Hematopoietic multipotent progenitor cell treated with erythropoietin and hydrocortisone succinate and interleukin-3 and kit ligand, for 15 days (in vitro differentiated cells): ENCODE measurements at places on chromosomes 1 and 21.

DNA sequence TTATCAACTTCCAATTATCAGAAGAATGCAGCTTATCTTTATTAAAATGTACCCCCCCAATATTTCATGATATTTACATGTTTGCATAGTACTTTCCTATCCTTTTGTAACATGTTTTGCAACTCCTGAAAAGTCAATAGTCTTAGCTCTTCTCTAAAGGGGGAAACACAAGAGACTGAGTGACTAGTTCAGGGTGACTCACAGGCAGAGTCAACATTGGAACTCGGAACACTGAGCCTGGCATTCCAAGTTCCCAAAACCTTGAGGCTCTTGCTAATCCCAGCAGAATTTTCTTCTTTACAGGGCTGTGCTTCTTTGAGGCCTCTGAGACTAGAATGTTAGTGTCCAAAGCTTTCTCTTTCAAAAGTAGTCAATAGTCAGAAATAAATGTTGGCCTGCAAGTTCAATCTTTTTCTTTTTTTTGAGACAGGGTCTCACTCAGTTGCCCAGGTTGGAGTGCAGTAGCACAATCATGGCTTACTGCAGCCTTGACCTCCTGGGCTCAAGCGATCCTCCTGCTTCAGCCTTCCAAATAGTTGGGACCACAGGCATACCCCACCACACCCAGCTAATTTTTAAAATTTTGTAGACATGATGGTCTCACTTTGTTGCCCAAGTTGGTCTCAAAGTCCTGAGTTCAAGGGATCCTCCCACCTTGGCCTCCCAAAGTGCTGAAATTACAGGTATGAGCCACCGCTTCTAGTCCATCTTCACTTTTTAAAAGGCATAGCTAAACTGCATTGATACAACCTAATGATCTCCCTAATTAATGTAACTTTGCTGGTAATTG, 37.5 kb downstream of the ZNF281 start:
- DNase-seq, result no peak

GRCh38 chr1:94716965-94717364, 103.2 kb upstream of the SLC44A3 start:
- DNase-seq, result no peak

DNA sequence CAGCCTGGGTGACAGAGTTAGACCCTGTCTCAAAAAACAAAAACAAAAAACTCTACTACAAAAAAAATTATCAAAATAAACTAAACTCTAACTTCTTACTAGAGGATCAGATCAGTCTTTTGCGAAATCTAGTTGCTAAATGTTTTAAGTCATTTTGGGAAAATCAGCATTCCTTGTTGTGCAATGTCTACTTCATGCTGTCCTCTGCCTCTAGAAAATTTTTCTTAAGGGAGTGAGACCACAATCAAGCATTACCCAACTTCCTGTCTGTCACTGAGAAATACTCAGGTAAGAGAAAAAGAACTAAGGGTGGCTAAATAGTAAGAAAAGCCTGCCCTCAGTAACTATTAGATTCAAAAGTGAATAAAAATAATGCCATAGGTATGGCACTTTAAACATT, 67.2 kb upstream of the FOXD3 start:
- DNase-seq, result no peak

DNA sequence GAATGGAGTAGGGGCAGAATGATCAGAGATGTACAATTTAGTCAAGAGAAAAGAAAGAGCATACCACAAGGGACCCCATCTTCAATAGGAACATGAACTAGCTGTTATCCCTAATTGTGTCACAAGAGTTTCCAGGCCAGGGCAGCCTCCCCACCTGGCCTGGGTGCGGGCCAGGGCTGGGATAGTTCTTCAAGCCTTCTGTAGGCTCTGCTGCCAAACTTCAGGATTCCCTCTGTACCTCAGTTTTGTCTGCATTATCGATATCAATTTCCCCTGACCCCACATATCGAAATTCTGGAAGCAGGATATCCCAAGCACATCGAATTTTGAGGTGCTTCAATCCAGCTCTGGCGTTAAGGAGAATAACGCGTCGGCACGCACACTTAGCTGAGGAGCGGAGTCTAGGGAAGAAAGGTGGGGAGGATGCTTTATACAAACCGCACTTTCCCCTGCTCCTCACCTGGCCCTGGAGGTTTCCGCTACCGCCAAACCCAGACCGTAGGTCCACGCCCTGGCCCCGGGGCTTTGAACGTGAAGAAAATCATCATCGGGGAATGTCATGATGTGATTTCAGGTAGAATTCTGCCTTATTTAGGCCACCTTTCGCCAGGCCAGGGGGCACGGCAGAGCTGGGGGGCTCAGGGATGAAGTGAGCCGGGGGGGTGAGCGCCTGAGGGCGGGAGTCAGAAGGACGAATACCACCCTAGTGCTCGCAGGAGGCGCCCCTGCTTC, 7.4 kb downstream of the HLX start:
- no peak for DNase-seq

- no peak for DNase-seq
Measured at GRCh38 chr1:92066321-92066720, 8.9 kb downstream of the SETSIP start.

DNA sequence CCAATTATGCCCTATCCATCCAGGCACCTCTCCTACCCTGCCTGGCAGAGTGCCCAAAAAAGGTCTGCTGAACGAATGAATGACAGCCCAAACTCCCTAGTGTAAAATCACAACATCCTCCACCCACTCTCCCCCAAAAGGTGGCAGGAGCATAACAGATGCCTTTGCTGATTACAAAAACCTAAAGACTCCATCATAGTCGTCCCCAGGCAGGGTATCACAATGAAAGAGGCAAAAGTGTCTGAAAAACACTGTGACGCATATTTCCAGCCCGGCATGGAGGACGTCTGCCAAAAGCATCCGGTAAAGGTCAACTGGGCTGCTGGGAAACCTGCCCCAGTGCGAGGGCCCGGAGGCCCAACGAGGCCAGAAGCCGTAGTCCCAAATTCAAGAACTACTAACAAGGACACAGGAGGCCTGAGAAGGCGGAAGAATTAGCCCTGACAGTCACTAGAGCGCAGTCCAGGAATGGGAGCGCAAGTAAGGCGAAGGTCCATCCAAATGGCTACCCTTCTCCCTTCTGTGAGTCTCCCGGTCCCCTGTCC, 576 bp downstream of the SMIM12 start:
- peak; percentile 45 for DNase-seq

DNA sequence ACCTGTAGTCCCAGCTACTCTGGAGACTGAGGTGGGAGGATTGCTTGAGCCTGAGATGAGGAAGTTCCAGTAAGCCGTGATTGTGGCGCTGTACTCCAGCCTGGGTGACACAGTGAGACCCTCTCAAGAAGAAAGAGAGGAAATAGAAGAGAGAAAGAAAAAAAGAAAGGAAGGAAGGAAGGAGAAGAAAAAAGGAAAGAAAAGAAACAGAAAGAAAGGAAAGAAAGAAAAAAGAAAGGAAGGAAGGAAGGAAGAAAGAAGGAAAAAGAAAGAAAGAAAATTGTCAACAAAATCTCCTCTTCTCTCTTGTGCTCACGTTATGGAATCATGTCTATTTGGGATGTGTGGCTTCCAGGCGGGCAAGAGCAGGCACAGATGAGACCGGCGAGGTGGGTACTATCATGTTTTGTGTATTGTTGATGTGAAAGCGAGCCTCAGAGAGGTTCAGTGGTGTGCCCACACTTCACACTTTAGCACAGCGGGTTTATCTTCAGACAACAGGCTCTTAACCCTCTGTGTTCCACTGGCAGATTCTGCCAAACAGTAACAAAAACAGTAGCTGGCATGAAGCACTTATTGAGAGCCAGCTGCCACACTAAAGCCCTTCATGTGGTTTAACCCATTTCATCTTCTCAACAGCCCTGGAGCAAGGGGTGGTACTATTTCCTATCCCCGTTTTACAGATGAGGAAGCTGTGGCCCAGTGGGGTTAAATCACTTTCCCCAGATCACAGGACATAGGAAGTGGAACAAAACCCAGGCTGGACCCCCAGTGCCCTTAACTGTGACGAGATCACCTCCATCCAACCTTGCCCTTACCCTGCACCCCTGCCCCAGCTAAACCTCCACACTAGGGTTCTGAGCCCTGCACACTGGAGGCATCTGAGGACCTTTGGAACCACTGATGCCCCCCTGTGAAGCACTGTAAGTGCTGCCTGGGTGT, 94.7 kb upstream of the TARDBP start:
- DNase-seq, result no peak

DNA sequence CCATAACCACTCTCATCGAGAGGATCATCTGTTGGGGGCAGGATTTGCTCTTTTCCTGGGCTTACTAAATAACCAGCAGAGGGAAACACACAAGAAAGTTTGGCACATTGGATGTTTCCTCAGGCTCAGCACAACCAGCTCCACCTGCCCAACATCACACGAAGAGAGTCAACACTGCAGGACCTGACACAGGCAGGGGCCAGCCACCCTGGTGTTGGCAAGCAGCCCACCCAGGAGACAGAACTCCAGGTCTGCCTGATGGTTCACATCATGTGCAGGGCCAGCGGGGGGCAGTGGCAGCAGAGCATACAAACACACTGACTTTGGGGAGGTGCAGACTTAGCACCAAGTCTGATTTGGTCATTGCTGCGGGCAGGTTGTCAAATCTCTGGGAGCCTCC, 182.3 kb upstream of the GALNT2 start:
- no peak for DNase-seq

- DNase-seq, result no peak
Measured at GRCh38 chr1:90959352-90960206, 62.3 kb downstream of the ZNF644 start.

DNA sequence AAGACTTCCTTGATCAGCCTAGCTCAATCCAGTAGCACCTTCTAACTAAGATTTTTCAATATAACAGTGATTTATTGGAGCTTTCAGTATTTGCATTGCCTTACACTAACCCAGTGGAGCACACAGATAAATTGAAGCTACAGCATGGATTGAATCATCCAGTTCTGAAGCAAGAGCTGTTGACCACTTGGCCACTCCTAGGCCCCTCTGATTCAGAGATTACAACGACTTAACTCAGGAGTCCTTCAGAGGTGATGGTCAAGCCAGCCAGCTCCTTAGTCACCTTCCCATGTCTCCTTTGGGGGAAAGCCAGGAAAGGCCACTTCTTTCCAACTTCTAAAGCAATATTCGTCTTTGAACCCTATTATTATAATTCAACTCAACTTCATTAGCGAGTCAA, 151.8 kb downstream of the TENT5C start:
- no peak for DNase-seq

GRCh38 chr1:5744341-5744740, 247.9 kb downstream of the NPHP4 start:
- no peak for DNase-seq

GRCh38 chr1:83787246-83787998, 211.5 kb downstream of the TTLL7 start:
- DNase-seq, result no peak

DNA sequence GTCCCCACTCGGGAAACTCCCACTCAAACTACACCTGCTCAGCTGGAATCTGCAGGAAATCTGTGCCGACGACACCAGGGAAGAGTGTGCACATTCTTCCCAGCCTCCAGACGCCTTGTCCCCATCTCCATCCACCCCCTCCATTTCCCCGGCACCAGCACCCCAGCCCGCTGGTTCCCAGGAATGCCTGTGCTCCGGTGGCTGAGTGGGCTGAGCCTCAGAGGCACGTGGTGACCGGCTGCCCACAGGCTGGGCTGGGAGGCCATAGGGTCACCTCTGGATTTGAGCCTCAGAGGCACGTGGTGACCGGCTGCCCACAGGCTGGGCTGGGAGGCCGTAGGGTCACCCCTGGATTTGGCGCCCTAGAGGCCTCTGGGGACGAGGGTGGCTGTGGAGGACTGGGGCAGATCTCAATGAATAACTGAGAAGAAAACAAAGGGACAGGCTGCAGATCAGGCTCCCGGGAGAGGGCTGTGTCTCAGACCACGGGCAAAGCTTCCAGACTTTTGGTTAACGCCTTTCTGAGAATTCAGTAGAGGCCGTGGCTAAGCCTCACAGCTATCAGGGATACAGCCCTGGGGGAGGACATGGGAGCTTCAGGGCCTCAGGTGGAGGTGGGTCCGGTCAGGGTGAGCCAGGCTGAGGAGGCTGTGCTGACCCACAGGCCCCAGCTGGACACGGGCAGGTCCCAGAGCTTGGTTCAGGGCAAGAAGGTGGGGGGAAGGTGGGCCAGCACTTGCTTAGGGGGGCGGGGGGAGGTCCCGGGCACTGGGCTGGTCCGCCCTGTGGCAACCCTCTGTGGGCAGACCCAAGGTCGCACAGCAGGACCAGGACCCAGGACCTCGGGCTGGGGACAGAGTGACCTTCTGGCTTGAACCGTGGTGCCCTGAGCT, 17.3 kb upstream of the TTLL10 start:
- no peak for DNase-seq

DNA sequence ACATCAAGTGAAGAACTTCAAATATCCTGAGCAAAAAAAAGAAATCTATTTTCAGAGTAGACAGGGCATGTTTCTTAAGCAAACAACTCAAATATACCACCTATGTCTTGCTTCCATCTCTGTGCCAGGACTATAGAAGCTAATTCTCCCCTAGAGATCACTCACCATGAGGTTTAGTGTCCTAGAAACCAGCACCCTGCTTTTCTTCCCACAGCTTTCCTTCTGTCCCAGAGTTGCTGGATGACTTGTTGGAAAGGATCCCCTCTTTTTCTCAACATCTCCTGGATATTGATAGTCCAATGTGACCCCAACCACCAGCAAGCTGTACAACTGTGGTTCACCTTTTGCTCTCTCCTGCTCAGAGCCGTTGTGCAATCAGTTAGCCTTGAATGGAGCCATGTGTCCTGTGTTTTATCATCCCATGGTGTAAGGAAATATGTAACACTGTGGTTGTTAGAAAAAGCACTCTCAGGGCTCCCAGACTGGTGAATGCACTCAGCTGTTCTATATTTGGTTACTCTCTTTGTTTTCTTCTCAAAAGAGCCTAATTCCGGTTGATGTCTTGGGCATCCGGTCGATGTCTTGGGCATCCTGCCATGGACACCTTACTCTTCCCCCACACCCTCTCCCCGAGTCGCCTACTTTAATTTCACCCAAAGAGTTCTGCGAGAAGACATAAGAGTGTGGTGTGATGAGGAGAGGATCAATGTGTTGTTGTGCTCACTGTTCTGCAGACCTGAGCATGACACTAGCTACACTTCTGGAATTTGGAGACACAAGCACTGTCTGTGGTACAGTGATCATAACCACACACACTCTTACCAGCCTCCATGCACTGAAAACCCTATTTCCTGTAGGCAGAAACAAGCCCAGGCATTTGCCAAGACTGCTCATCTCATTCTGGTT, 1.7 kb downstream of the TNFSF4 start:
- no peak for DNase-seq

DNA sequence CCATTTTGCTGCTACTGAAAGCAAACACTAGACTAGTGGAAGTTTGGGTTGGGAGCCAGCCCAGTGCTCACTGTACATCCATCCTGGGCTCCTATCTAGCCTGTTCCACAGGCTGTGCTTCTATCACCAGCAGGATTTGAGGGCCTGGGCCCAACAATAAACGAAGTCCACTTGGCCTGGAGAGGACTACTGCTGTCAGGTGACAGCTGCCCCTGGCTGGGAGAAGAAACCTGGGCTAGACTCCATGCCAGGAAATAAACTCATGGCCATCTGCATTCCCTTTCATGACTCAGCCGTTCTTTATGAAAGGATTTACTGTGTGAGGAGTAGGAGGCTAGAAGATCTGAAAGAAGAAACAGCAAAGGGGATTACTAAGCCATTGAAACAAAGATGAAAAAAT, 35.5 kb downstream of the COLGALT2 start:
- DNase-seq, result no peak

GRCh38 chr1:170215072-170215885, 69.5 kb downstream of the NTMT2 start:
- DNase-seq, result no peak

GRCh38 chr1:119008483-119009311, 20.6 kb upstream of the TBX15 start:
- DNase-seq, result no peak

GRCh38 chr1:59015708-59016107, 231.9 kb upstream of the JUN start:
- DNase-seq, result no peak

GRCh38 chr1:3651930-3652547, at the start of gene TP73:
TSS of gene TP73 (plus strand) at chr1:3652516. CDS start at chr1:3682366, 29,850 bp downstream.
- no peak for DNase-seq
